ENCODE measurements at places on chromosomes 2 and 18. TPM values are rescaled to one million over a fixed set of nuclear protein-coding genes. Genes with fewer than 3 reads are reported as not detected.

Gene ERFE
- total RNA-seq: 4.2 TPM

Gene HOXD12
- not detected for total RNA-seq

Gene UGT1A10
- not detected for total RNA-seq

Gene RAB1A
- 68.3 TPM for total RNA-seq

Gene AMER3
- total RNA-seq: not detected
